ENCODE measurements at places on chromosomes 13 and 19.

DNA sequence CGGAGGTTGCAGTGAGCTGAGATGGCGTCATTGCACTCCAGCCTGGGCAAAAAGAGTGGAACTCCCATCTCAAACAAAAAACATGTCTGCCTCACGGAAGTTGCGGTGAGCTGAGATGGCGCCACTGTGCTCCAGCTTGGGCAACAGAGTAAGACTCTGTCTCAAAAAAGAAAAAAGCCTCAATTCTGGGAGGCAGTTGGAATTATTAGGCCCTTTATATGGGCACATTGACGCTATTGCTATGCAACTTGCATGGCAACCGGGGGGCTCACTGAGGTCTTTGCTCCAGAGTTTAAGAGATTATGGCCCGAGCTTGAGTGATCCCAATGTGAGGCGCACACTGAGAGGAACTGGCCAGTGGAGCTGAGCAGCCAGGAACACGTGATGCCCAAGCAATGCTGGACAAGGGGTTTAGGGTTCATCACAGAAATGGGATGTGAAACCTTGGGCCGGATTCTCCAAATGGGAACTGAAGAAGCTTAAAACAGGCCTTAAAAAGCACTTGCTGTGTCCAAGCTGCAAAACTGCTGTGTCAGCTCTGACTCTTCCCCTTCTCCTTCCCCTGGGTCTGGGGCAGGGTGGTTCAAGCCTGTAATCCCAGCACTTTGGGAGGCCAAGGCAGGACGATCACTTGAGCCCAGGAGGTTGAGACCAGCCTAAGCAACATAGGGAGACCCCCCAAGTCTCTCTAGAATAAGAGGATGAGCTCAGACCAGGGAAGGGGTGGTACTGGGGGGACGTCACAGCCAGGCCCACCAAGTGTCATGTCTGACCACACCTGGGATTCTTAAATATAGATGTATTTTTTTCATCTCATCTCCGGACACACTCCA, 2.5 kb downstream of the FTL start:
- DNase-seq = no peak

- DNase-seq = no peak
These were observed 17.6 kb upstream of the RASA3 start for GRCh38 chr13:114149774-114150740.

DNA sequence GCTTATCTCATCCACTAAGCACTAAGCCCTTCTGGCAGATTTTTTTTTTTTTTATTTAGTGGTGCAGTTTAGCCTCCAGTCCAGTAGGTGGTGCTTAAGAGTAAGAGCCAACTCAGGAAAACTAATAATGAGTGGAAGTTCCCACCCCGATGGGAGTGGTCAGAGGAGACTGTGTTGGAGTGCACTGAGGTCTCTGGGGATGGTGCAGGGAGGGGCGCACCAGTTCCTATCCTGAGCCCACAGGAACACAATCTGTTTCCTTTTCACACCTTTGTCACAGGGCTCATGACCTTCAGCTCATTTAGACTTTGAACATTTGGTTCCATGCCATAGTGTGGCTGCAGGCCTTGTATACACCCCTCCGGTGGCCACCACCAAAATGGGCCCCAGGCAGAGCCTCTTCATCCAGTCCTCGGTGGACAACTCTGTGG, 367.4 kb downstream of the SPRY2 start:
- DNase-seq = peak; percentile 10

DNA sequence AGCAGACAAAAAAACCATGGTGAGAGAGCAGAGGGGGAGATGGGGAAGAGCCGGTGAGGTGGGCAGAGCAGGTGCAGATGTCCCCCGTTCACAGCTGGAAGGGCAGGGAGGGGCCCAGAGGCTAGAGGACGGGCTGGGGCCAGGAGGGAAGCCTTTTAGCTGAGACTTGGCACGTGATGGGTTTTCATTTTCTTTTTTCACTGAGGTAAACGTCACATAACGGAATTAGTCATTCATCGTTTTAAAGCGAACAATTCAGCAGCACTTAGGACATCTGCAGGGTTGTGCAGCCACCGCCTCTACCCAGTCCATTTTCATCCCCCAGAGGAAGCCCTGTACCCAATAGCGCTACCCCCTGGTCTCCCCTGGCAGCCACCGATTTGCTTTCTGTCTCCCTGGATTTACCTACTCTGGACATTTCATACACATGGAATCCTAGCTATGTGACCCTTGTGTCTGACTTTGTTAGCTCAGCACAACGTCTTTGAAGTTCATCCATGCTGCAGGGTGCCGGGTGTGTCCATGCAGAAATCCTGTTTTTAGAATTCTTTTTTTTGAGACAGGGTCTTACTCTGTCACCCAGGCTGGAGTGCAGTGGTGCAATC, 16.0 kb upstream of the EMC10 start:
- no peak for DNase-seq

- DNase-seq = no peak
These were observed 49.0 kb downstream of the DNAJC15 start for GRCh38 chr13:43072394-43072793.

- peak; percentile 80 for DNase-seq
These were observed 600 bp downstream of the AP1M1 start for GRCh38 chr19:16198370-16198651.

GRCh38 chr13:113748101-113748861, 10.7 kb upstream of the TMEM255B start:
- no peak for DNase-seq

- DNase-seq = no peak
These were observed 6.6 kb downstream of the THOP1 start for GRCh38 chr19:2791876-2792275.

- no peak for DNase-seq
These were observed 18.3 kb upstream of the KATNAL1 start for GRCh38 chr13:30325668-30326067.

DNA sequence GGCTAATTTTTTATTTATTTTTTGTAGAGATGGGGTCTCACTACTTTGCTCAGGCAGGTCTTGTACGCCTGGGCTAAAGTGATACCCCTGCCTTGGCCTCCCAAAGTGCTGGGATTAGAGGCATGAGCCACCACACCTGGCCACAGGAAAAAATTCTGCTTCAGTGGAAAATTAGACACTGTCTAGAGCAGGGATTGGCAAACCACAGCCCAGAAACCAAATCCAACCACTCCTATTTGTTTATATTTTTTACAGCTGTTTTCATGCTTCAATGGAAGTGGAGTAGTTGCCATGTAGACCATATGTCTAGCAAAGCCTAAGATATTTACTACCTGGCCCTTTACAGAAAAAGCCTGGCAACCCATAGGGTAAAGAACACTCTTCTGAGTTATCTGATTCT, 123.7 kb upstream of the MRI1 start:
- DNase-seq = no peak

DNA sequence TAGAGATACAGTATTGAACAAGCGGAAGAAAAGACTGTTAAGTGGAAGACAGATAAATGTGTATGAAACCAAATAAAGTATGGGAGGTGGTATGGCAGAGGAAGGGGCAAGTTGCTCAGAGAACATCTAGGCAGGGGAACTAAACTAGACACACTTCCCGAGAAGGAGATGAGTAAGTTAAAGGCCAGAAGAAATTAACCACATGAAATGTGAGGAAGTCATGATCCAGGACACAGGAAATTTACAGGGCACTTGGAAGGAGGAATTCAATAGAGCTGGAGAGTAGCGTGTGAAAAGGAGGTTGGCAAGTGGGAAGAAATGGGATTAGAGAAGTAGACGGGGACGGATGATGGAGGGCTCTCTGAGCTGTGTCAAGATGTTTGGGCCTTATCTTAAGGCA, 208.8 kb downstream of the COG6 start:
- no peak for DNase-seq

GRCh38 chr19:55935206-55935605, 3.1 kb upstream of the NLRP13 start:
- no peak for DNase-seq

GRCh38 chr19:49601482-49602038, 10.6 kb downstream of the PRR12 start:
- DNase-seq = no peak

- no peak for DNase-seq
These were observed 245.0 kb downstream of the TEX29 start for GRCh38 chr13:111565400-111565799.

DNA sequence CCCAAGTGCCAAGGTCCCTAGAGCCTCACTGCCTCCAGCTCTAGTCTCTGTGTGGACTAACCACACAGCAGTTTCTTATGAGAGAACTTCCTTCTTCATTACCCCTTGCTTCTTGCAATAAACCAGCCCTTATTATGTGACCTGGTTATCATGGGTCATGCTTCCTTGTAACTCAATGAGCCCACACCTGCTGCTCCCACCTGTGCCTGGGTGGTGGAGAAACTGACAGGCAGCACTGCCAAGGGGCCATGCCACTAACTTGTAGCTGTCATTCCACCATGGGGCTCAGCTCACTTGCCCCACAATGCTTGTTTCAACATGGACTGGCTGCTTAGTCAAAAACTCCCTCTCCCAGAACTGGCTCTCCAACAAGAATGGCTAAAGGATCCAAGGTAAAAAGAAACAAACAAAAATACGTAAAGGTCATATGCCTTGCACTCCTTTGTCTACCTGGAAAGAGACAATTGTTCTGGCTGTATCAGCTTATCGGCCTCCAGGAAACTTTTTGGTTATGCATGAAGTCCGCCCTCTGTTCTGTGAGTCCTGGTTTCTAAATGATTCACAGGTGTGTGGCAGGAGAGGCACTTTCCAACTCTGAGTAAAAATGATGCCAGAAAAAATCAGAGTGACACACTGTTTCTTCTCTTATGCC, 446.4 kb downstream of the COG6 start:
- DNase-seq = no peak

GRCh38 chr19:6387372-6387771, 5.6 kb downstream of the GTF2F1 start:
- DNase-seq = no peak

GRCh38 chr13:88592105-88592504, 920.9 kb downstream of the SLITRK5 start:
- DNase-seq = no peak

GRCh38 chr13:96860882-96861281, 133.4 kb downstream of the OXGR1 start:
- no peak for DNase-seq

GRCh38 chr13:104143760-104144416, 1077.7 kb upstream of the SLC10A2 start:
- peak; percentile 4 for DNase-seq

DNA sequence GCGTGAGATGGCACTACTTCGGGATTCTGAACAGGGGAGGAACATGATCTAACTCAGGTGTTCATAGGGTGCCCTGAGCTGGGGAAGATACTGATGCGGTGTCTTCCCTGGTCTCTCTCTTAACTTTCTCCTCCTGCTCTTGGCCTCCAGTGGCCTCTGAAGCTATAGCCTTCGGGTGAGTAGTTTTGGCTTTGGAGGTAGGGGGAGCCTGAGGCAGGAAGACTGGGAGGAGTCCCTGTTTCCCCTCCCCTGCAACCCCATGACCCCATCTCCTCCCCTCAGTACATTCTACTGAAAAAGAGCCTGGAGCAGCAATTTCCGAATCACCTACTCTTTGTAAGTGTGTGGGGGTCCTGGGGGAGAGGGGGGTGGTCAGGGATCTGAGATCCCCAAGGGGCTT, 3.5 kb downstream of the SELENOV start:
- no peak for DNase-seq

DNA sequence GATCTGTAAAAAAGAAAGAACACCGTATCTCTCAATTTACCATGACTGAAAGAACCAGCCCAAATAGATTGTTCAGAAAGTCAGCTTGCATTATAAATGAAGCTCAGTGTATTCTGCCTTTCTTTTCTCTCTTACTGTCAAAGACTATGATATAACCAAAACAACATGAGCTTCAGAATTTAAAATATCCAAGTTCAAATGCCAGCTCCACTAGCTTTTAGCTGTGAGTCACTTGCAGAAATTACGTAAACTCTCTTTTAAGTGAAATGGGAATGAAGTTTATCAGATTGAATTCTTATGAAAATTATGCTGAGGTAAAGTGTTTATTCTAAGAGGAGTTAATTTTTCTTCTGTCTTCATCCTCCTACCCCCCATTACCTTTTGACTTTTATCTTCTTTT, 20.0 kb upstream of the POSTN start:
- DNase-seq = no peak

- DNase-seq = no peak
These were observed 11.6 kb upstream of the HNRNPL start for GRCh38 chr19:38861368-38861767.

- DNase-seq = no peak
These were observed 844 bp upstream of the RFX1 start for GRCh38 chr19:14006766-14007562.

GRCh38 chr13:113119822-113120189, 2.8 kb upstream of the F10 start:
- no peak for DNase-seq

DNA sequence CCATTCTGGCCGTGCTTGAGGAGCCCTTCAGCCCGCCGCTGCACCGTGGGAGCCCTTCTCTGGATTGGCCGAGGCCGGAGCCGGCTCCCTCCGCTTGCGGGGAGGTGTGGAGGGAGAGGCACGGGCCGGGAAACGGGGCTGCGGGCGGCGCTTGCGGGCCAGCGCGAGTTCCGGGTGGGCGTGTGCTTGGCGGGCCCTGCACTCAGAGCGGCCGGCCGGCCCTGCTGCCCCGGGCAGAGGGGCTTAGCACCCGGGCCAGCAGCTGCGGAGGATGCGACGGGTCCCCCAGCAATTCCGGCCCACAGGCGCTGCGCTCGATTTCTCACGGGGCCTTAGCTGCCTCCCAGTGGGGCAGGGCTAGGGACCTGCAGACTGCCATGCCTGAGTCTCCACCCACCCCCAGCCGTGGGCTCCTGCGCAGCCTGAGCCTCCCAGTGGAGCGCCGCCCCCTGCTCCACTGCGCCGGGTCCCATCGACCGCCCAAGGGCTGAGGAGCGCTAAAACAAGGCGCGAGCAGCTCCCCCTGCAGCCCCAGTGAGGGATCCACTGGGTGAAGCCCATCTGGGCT, 76.5 kb downstream of the PCDH20 start:
- no peak for DNase-seq

DNA sequence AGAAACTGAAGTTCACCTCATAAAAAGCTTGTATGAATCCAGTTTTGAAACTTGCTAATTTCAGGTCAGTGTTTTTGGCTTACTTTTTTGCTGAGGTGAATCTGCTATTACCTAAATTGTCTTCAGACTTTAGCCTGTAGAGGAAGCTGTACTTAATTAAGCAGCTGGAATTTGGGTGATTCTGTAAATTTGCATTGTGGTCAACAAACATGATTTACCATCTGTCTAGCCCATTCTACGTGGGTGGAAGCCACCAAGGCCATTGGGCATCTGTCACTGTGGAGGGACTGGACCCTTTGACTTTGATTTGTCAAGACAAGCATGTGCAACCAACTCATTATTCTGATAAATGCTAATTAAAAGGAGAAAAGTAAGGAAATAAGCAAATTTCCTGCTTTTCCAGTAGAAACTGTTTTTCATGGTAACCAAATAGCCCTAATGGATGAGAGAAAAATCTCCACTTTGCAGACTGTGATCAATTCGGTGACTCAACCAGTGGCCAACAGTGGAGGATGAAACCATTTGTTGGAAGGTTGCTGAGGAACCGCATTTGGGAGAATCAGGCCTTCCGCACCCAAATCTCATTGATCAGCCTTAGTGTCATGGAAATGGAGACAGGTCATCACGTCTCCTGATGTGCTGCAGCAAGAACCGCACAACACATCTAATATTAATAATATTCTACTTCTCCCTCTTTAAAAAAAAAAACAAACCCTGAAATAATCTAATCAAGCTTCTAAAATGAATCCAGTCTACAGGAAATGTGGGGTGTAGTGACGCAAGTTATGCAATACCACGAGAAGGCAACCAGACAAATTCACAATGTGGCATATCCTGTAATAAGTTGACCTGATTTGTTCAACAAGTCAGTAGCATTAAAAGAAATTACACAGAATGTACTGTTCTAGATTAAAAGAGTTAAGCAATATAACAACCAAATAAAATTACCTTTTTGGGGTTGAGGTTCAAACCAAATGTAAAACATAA, 54.3 kb downstream of the GARRE1 start:
- DNase-seq = no peak

- no peak for DNase-seq
These were observed 3.6 kb upstream of the NDUFB7 start for GRCh38 chr19:14575428-14575980.

Measured in small intestine (tissue), 16 donors.